Right atrium auricular region (tissue), 2 donors: ENCODE measurements at places on chromosomes 5 and 9.
A peak's percentile ranks its signal among the peaks of the same experiment; 100 is the strongest.

DNA sequence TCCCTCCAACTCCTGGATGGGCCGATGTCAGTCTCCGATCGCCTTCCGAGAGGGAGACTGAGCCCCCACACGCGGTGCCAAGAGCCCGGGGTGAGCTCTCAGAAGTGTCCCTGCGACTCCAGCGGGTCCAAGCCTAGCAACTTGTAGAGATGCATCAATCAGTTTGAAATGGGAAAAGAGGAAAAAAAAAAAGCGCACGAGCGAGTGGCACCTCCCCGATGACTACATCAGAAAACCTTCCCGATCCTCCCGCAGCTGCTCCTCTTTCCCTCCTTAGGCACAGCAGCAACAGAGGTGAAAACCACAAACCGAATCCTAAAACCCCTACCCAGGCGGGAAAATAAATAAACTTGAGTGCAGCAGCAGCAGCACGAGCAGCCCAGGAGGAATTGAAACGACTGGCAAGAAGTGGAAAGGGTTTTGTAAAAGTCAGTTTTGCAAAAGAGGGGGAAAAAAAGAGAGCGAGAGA lies 1.0 kb upstream of the EFNA5 start:
- no peaks in the 10 kb centered on the region for H3K4me1 ChIP-seq
- no peak for DNase-seq
- H3K27ac ChIP-seq: peak overlapping the region; percentile 89
- H3K36me3 ChIP-seq: no peaks in the 10 kb centered on the region

DNA sequence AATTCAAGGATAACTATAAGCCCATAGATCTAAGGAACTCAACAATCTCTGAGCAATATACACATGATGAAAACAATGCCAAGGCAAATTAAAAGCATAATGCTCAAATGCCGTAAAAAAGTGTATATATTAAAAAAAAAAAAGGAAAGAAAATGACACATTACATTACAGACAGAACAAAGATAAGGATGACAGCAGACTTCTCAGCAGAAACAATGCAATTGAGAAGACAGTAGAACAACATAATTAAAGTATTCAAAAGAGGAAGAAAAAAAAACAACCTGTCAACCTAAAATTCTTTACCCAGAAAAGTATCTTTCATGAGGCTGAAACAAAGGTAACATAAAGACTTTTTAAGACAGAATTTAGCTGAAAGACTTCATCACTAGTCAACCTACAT lies 591.7 kb downstream of the ZNF608 start:
- no peaks in the 10 kb centered on the region for H3K36me3 ChIP-seq
- H3K4me3 ChIP-seq: no peak overlapping the region
- no peaks in the 10 kb centered on the region for H3K4me1 ChIP-seq
- no peaks in the 10 kb centered on the region for H3K27me3 ChIP-seq
- DNase-seq: no peak
- no peak overlapping the region for H3K27ac ChIP-seq

- no peak overlapping the region for H3K4me3 ChIP-seq
- no peaks in the 10 kb centered on the region for H3K27me3 ChIP-seq
- H3K27ac ChIP-seq: no peak overlapping the region
Measured at GRCh38 chr5:107930092-107930491, 259.4 kb upstream of the EFNA5 start.

GRCh38 chr9:108707120-108707519 lies 148.7 kb downstream of the ACTL7B start:
- H3K4me3 ChIP-seq: no peak overlapping the region
- no peaks in the 10 kb centered on the region for H3K27me3 ChIP-seq
- no peaks in the 10 kb centered on the region for H3K36me3 ChIP-seq
- no peak overlapping the region for H3K27ac ChIP-seq

DNA sequence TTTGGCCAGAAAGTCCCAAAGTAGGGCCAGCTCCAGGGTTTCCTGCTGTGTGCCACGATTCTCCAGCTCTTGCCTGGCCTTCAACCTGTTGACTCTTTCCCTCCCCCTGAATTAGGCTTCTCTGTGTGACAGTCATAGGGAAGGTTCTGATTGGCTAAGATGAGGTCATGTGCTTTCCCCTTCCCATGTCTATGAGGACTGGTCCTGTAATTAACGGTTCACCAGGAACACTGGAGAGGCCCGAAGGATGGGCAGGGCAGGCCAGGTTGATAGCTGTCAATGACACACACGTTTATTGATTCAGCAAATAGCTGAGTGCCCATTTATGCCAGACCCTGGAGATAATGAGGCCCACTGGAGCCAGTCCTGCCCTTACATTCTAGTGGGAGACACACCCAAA lies 9.0 kb upstream of the PRR7 start:
- no peak for DNase-seq
- H3K27me3 ChIP-seq: no peaks in the 10 kb centered on the region
- H3K27ac ChIP-seq: no peak overlapping the region

DNA sequence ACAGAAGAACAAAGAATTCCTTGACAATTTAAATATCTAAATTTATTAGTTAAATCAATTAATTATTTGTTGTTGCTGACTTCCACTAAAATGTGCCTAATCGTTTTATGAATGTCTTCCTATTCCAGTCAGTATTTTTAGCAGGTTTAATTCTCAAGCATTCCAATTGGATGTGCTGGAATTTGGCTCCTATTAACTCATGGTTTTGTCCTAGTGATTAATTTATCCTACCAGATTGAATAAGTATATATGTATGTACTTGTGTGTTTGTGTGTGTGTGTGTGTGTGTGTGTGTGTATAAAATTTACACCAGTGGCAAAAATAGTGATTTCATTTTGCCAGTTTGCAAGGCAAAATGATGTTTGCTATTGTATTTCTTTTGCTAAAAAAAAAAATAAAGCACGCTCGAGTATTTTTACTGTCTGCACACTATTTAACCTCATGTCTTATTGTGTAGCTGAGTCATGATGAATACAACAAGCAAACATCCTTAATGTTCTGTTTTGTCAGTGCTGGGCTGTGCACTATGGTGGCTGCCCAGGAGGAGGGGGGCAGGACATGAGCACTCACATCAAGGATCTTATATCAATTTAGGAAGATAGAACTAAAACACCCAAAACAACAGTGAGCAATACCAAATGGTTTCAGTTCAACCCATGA lies 375.5 kb downstream of the PDE4D start:
- H3K4me3 ChIP-seq: no peak overlapping the region
- no peak overlapping the region for H3K27ac ChIP-seq
- H3K27me3 ChIP-seq: no peaks in the 10 kb centered on the region
- H3K36me3 ChIP-seq: no peaks in the 10 kb centered on the region

GRCh38 chr5:134510970-134511795 lies 14.3 kb upstream of the JADE2 start:
- H3K27ac ChIP-seq: peak overlapping the region; percentile 75
- no peaks in the 10 kb centered on the region for H3K27me3 ChIP-seq
- no peak overlapping the region for H3K4me3 ChIP-seq

GRCh38 chr5:130183115-130183514 lies 278.9 kb downstream of the CHSY3 start:
- H3K4me3 ChIP-seq: no peak overlapping the region
- DNase-seq: no peak
- no peaks in the 10 kb centered on the region for H3K27me3 ChIP-seq
- H3K27ac ChIP-seq: no peak overlapping the region
- no peaks in the 10 kb centered on the region for H3K4me1 ChIP-seq
- H3K36me3 ChIP-seq: peaks cover 6% of the 10 kb centered on the region

GRCh38 chr9:82600536-82601292 lies 462.2 kb downstream of the RASEF start:
- no peaks in the 10 kb centered on the region for H3K36me3 ChIP-seq
- no peaks in the 10 kb centered on the region for H3K27me3 ChIP-seq
- H3K4me1 ChIP-seq: peaks cover 5% of the 10 kb centered on the region
- H3K27ac ChIP-seq: no peak overlapping the region
- DNase-seq: no peak

DNA sequence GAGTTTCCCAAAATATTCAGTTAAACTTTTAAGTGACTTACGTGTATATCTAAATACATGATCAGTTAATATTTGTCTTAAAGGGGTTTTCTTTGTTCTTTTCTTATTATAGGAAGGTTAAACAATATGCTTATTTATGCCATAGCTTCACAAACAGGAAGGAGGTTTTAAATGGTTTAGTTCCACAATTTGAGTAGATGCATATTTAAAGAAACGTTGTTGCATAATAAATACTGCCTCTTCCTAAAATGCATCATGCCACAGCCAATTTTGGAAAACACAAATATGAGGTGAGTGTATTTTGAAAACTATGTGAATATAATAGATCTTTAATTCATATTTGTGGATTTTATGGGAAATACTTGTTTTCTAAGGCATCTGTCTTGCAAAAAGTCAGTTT lies 2.5 kb upstream of the ADRB2 start:
- no peak for DNase-seq
- no peak overlapping the region for H3K27ac ChIP-seq
- H3K27me3 ChIP-seq: no peaks in the 10 kb centered on the region
- H3K4me1 ChIP-seq: no peaks in the 10 kb centered on the region
- no peaks in the 10 kb centered on the region for H3K36me3 ChIP-seq

- no peaks in the 10 kb centered on the region for H3K4me1 ChIP-seq
- no peaks in the 10 kb centered on the region for H3K27me3 ChIP-seq
- peak overlapping the region; percentile 75 for H3K27ac ChIP-seq
- no peaks in the 10 kb centered on the region for H3K36me3 ChIP-seq
- peak; percentile 70 for DNase-seq
Measured at GRCh38 chr9:128242828-128243214, 33.0 kb downstream of the GOLGA2 start.

DNA sequence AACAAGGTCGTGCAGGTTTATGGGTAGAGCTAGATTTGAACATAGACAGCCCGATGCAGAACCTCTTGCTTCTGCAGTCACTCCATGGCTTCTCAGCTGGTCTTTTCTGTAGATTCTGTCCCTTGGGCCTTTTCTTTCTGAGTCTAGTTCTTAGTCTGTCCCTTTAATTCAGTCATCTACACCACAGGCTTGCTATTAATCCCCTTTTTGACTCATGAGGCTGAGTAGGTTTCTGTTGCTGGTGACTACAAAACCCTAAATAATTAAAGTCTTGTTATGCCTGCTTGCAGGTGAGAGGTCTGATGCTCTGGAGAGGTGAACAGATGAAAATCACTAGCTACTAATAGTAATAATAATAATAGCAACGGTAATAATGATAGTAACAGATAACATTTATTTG lies 19.3 kb upstream of the STRBP start:
- peaks cover 6% of the 10 kb centered on the region for H3K4me1 ChIP-seq
- H3K27ac ChIP-seq: no peak overlapping the region
- no peak for DNase-seq
- no peak overlapping the region for H3K4me3 ChIP-seq

DNA sequence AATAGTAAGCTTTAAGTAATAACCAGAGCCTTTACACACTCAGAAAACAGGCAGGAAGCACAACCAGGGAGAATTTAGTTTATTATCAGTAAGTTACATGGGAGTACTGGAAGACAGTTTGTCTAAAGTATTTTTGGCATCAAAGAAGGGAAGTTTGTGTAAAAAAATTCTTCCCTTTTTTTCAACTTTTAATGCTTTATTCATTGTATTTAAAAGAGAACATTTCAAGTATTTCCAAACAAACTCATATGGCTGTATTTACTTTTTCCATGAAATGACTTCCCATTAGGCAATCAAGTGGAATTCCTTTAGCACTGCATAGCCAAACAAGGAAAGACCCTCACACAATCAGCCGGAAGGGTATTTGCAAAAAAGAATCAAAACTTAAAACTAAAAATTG lies 26.7 kb downstream of the RNF145 start:
- H3K36me3 ChIP-seq: no peaks in the 10 kb centered on the region
- H3K27ac ChIP-seq: peak overlapping the region; percentile 25
- no peak overlapping the region for H3K4me3 ChIP-seq
- H3K4me1 ChIP-seq: peaks cover 57% of the 10 kb centered on the region
- no peaks in the 10 kb centered on the region for H3K27me3 ChIP-seq
- no peak for DNase-seq

DNA sequence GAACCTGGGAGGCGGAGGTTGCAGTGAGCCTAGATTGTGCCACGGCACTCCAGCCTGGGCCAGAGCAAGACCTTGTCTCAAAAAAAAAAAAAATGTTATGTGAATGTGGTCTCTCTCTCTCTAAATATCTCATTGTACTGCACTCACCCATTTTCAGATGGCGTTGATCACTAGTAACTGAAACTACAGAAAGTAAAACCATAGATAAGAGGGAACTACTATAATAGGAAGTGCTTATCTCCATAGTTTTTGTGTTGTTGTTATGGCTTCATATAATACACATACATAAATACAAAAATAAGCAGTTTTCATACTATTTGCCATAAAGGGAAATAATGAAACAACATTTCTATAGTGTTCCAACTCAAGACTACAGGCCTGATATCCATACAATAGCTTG lies 9.1 kb downstream of the IL31RA start:
- no peaks in the 10 kb centered on the region for H3K27me3 ChIP-seq
- H3K4me3 ChIP-seq: no peak overlapping the region
- H3K4me1 ChIP-seq: no peaks in the 10 kb centered on the region
- DNase-seq: no peak
- H3K27ac ChIP-seq: no peak overlapping the region

- no peak for DNase-seq
- peaks cover 13% of the 10 kb centered on the region for H3K4me1 ChIP-seq
- H3K4me3 ChIP-seq: no peak overlapping the region
- H3K27me3 ChIP-seq: no peaks in the 10 kb centered on the region
Measured at GRCh38 chr9:76901801-76902200, 4.1 kb downstream of the PRUNE2 start.

DNA sequence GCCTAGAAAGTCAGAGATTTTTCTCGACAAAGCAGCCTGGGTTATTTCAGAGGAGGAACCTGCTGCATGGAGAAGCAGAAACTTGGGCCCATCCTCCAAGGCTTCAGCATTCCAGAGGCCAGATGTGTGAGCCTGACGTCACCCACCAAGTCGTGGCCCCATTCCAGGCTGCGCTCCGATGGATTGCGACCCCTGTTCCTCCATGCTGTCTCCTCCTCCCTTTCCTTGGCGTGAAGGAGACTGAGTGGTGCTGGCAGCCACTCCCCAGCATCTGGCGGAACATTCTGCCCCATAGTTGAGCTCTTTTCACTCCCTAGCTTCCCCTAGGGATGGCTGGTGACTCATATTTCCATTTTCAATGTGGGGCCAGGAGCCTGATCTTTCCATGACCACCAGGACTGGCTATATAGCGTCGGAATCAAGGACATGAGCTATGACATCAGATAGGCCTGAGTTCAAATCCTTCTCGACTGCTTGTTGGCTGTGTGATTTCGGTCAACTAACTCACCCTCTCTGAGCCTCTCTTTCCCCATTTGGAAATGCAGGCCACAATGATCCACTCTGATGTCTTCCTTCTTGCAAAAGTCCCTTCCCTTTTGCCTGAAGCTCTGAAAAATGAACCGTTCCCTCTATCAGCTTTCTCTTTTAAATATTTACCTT lies 24.5 kb upstream of the DUSP1 start:
- peak; percentile 99 for DNase-seq
- no peak overlapping the region for H3K4me3 ChIP-seq
- H3K27ac ChIP-seq: peak overlapping the region; percentile 81
- no peaks in the 10 kb centered on the region for H3K4me1 ChIP-seq
- H3K36me3 ChIP-seq: no peaks in the 10 kb centered on the region

GRCh38 chr5:146249801-146250200 lies 46.4 kb downstream of the RBM27 start:
- no peak overlapping the region for H3K4me3 ChIP-seq
- DNase-seq: no peak

GRCh38 chr9:128565578-128565977 lies 13.2 kb downstream of the SPTAN1 start:
- H3K4me1 ChIP-seq: peaks cover 48% of the 10 kb centered on the region
- H3K36me3 ChIP-seq: peaks cover 41% of the 10 kb centered on the region
- no peak overlapping the region for H3K4me3 ChIP-seq
- no peaks in the 10 kb centered on the region for H3K27me3 ChIP-seq
- DNase-seq: no peak

- H3K27me3 ChIP-seq: no peaks in the 10 kb centered on the region
- H3K27ac ChIP-seq: no peak overlapping the region
- H3K4me3 ChIP-seq: no peak overlapping the region
- DNase-seq: no peak
- no peaks in the 10 kb centered on the region for H3K4me1 ChIP-seq
Measured at GRCh38 chr5:45774528-45774927, 78.3 kb upstream of the HCN1 start.
